Activated T-helper 1 cell treated with Interleukin-2 at 50 U/mL for 16 hours (primary cell): ENCODE measurements at places on chromosomes 5 and 9.

- DNase-seq = no peak
Measured at GRCh38 chr5:118994595-118994994, 6.2 kb upstream of the DTWD2 start.

DNA sequence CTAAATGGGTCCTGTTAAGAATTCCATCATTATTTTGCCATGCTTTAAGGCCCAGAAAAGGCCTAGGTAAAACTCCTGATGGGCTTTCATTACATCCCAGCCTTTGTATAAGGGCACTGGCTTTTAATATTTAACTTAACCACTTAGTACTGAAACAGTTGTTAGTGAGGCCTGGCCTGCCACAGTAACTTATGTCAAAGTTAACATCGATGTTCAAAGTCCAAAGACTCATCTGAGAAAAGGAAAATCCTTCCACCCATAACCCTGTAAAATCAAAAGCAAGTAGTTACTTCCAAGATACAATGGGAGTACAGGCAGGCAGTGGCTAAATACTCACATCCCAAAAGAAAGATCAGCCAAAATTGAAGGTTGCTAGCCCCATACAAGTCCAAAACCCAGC is 15.0 kb upstream of the UGT3A1 start:
- DNase-seq = no peak

- no peak for DNase-seq
Measured at GRCh38 chr5:52760695-52761366, 26.9 kb upstream of the ITGA1 start.

GRCh38 chr9:36632892-36633291 is 60.2 kb downstream of the MELK start:
- DNase-seq = no peak

DNA sequence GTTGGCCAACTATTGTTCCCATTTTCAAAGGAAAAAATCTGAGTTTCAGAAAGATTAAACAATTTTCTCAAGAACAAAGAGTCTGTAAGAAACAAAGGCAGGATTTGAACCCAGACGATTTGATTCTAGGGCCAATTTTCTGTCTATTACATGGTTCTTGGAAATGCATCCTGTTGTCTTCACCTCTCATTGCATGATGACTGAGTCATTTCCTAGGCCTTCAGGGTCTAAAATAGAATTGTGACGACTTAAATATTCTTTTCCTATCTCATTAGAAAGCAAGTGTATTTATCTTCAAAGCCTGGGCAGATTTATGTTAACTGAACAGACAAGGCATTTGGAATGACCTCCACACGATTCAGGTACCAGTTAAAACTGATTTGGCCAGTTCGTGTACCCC is 512.9 kb downstream of the NTRK2 start:
- DNase-seq = no peak

GRCh38 chr5:148965511-148966265 is 97.2 kb downstream of the SH3TC2 start:
- no peak for DNase-seq

DNA sequence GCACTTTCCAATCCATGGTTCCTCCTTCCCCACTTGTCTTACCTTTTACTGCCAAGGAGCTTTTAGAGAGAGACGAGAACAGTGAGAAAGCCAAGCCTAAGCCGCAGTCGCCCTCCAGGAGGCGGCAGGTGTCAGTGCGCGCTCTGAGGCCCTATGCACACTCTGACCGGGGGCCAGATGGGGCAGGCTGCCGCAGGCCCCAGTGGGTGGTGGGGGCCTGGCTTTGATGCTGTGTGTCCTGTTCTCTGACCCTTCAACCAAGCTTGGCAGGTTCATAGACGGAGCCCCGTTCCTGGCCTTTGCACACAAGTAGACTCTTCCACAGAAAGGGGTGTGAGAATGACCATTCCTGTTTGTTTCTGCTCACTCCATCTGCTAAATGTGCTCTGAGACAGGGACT is 77.3 kb downstream of the WNK2 start:
- DNase-seq = no peak

- no peak for DNase-seq
Measured at GRCh38 chr5:13250464-13251291, 693.8 kb downstream of the DNAH5 start.

DNA sequence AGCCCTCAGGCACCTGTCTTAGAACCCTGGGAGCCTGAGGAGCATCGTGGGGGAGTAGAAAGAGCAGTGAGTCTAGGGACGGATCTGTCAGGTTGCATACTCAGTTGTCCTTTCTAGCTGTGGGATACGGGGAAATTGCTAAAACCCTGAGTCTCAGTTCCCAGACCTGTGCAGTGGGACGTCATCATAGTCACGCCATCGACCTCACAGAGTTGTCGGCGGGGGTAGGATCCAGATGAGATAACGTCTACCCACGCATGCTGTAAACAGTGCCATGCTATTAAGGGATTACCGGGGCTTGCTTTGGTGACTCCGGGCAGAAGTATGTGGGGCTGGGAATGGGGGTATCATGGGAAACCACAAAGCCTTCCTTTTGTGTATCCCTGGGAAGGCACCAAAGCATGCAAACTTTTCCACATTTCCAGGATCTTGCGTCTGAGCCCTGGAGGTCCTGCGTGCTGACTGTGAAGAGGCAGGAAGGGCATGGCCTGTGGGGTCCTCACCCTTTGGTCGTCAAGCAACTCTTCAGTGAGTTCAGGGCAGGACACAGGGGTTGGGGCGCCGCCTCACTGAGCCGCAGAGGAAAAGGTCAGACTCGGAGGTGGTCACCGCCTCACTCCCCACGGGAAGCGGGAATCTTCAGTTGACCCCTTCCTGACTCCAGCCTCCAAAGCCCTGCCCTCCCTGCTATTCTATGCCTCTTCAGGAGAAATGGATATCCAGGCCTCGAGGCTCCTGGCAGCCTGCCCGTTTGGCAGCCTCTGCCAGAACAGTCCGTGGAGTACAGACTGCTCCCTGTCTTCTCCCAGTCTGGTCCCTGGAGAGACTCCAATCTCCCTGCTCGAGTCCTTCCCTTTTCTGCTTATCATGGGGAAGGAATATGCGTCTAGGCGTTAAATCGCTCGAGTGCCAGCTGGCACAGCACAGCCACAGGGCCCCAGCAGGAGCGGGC is 186.8 kb upstream of the KLF9 start:
- DNase-seq = no peak

DNA sequence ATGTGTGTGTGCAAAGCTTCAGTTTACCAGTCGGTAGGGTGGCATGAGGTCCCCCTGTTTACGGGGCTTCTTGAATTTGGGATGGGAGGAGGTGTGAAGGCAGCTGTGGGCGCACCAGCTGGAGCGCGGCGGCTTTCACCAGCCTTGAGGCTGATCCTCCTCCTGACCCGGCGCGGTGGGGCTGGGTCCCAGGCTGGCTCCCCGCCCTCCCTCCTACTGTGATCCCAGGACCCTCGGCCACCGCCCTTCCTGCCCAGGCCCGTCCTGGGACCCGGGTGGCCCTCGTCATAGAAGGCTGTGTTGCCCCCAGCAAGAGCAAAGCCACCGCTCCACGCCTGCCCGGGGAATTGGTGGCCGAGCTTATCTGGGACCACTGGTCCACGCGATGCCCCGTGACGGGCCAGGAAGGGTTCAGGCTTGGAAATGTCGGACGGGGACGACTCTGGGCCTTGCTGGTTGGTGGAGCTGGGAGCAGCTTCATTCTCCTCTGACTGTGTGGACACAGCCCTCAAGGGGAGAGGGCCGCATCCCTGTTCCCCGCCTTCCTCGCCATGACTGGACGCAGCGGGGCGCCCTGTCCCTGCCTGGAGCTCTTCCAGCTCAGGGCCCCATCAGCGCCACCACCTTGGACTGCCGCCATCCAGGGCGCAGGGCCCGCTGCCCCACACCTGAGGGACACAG is 271.1 kb upstream of the IRX1 start:
- no peak for DNase-seq

DNA sequence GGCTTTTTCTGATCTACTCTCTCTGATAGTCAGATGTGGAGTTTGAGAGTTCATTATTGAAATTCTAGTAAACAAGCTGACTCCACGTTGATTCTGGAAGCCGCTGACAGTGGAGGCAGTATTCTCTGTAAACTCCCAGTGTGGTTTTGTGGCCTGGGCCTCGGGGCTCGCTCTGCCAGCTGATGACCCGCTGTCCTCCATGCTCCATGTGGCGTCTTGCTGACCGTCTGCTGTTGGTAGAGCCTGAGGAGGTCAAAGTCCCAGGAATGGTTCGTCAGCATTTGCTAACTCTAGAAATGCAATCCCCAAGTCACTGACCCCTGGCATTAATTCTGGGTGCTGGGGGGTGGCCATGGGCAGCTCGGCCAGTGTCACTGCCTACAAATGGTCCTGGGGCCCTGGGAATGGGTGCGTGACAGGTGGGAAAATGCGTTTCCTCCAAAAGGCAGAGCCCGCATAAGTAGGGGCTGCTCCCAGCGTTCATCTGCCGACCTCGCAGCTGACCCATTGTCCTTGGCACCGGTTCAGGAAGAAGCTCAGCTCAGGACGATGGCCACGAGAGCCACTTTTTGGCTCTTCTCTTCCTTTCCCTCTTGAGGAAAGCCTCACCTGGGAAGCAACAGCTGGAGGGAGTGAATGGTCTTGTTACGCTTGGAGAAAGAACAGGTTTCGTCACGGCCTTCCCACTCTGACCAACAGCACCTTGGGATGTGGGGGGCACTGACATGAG is 55.1 kb downstream of the MRPL36 start:
- DNase-seq = no peak

- no peak for DNase-seq
Measured at GRCh38 chr5:96826071-96826470, 18.3 kb upstream of the ERAP1 start.

- DNase-seq = no peak
Measured at GRCh38 chr9:137880160-137880975, 2.8 kb downstream of the CACNA1B start.

- DNase-seq = no peak
Measured at GRCh38 chr9:132833550-132834121, 44.4 kb downstream of the AK8 start.

DNA sequence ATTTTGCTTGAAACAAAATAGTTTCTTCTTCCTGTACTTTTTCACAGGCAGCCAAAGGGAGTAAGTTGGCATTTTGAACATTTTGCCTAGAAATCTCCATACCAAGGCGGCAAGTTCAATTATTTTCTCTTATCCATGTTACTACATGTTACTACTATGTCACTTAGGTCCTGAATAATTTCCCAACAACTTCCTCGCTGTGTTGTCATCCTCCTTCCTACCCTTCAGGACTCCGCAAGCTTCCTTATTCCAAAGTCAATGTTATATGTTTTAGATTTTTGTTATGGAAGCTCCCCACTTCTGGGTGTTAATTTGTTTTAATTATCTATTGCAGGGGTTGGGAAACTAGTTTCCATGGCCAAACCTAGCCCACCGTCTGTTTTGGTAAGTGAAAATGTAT is 9.9 kb upstream of the B4GALT1 start:
- DNase-seq = no peak

DNA sequence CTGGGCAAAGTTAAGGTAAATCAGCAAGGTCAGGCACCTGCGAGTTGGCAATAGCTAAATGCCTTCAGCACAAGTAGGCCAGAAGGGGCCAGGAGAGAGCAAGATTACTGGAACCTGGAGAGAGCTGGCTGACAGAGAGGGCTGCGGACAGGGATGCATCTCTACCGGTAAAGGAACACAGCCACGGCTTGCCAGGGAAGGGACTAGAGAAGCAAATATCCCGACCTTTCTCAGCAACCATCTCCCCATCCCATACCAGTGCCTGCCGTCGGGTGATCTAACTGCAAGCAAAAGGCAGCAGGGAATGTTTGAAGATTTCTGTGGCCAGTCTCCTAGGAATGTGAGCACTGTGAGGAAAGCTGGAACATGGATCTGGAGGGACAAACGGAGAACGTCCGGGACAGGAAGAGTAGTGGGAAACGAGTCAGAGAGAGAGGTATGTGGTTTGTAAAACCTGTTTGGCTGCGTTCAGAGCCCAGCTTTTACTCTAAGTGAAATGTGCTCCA is 15.9 kb upstream of the ABLIM3 start:
- DNase-seq = no peak

DNA sequence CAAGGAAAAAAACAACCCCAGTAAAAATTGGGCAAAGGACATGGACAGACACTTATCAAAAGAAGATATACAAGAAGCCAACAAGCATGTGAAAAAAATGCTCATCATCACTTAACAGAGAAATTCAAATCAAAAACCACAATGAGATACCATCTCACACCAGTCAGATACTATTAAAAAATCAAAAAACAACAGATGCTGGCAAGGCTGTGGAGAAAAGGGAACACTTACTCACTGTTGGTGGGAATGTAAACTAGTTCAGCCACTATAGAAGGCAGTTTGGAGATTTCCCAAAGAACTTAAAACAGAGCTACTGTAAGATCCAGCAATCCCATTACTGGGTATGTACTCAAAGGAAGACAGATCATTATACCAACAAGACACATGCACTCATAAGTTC is 157.4 kb downstream of the EDIL3 start:
- DNase-seq = no peak

DNA sequence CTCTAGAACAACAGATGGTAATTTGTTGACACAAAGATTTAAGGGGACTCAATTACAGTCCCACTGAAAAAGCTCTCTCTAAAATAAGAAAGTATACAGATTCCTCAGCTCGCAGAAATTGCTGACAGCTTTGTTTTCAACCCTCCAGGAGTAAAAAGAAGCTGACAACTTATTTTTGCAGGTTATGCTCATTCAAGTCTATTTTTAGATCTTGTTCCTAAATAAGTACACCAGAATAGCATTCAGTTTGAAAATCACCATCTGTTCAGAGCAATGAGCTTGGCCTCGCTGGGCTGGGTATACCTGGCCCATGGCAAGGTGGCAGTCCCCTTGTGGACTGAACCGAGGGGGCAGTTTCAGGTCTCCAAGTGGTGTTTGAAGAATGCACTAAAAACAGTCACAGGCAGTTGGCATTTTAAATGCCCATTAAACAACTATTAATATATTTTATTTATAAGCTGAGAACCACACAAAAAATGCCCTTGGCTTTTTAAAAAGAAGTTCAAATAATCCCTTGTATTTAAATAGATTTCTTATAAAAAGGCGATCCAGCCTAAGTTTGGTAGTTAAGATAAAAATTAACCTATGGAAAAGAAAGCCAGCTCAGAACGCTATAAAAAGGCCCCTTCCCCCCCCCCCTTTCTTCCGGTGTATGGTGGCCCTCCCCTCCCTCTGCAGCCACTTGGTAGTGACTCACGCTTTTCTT is 169.2 kb downstream of the AUH start:
- no peak for DNase-seq

DNA sequence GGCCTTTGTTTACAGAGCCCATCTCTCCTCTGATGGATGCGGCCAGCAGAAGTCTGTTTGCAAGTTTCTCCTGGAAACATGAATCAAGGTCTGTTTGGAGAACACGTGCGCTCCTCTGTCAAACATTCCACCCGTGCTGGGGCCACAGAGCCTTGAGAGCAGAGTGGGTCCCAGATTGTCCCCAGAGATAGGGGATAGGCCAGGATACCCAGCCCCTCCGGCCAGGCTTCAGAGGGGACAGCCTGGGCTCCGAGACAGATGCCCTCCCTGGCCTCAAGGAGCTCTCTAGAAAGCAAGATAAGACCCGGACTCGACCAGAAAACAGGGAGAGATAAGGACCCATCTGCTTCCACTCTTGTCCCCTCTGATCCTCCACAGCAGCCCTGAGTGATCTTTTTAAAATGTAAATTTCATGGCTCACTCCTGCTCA is 40.4 kb upstream of the HAND1 start:
- DNase-seq = no peak
